Left hindlimb (tissue), 1 donor: ENCODE measurements at places on chromosomes 6 and 20.

DNA sequence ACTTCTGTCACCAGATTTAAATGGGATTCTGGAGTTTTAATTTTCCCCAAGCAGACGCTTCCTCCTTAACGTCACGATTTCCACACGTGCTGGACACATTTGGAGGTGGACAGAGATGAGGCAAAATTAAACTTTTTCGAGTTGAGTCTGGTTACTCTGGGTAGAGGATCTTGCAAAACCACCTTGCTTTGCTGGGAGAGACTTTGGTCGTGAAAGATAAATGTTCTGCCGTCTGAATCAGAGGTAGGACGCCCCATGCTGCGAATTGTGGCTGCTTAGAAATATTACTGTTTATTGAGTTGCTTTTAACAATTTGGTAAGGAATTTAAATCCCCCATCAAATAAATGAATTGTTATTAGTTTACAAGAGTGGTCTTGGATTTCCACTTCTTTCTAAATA is 46.8 kb downstream of the CTCFL start:
- no peak for DNase-seq

- no peak for DNase-seq
Observed at GRCh38 chr20:40433341-40433861, 255.6 kb downstream of the MAFB start.

GRCh38 chr6:101668496-101669030 is 275.1 kb downstream of the GRIK2 start:
- DNase-seq, result no peak

DNA sequence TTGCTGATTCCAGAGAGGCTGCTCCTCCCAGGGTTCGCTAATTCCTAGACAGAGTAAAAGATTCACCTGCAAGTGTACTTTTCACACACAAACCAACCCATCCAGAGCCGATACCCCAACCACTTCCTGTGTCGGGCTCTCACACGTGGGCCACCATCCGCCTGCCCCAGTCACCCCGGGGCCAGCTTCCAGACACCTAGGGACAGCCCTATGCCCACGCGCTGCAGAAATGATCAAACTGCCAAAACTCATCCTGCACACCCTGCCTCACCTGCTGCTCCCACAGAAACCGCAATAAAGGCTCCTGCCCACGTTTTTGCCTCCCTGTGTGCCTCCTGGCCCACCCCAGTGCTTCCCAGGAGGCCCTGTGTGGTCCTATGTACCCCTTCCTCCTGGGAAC is 59.5 kb downstream of the PSMG4 start:
- DNase-seq, result no peak
